Epithelial cell of prostate (primary cell): ENCODE measurements at places on chromosomes 3 and 15.
A peak's percentile ranks its signal among the peaks of the same experiment; 100 is the strongest.

- no peak for DNase-seq
These were observed 130.7 kb downstream of the LPP start for GRCh38 chr3:188284455-188285212.

GRCh38 chr15:57769266-57769665 lies 62.8 kb downstream of the POLR2M start:
- DNase-seq: no peak

DNA sequence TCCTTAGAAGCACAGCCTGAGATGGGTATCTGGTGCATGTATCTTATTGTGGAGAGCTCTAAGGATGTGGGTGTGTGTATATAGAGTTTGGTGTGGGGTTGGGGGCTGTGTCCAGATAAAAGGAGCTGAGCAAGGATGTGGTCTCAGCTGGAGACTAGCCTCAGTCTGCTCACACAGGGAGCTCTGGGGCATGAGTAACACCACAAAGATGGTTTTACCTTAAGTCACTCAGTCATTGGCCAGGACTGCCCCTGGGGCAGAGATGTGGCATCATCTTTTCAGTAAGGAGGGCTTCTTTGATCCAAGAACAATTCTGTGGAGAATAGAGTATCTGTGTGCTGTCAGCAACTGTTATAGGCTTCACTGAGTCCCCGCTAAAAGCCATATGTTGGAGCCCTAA lies 163.4 kb upstream of the NUDT16 start:
- DNase-seq: no peak

DNA sequence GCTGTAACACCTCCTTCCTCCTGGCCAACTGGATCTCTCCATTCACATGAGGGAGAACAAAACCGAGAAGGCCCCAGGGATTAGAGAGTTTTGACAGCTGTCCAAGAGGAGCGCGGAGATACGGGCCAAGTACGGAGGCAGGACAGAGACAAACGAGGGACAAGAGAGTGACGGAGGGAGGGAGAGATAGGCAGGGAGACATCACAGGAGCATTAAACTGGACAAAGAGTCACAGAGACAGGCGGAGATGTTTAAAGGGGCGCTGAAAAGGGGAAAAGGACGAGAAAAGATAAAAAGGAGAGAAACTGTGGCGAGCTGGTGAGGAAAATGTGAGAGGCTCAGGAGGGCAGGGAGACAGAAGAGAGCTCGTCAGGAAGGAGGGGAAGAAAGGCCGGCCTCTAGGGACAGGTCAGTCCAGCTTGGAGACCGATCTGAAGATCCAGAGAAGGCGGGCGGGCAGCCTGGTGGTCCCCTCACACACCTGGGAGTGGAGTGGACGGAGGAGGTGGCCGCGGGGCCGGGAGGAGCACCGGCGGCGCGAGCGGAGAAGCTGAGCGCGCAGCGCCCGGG lies 40.5 kb upstream of the ROPN1 start:
- no peak for DNase-seq

DNA sequence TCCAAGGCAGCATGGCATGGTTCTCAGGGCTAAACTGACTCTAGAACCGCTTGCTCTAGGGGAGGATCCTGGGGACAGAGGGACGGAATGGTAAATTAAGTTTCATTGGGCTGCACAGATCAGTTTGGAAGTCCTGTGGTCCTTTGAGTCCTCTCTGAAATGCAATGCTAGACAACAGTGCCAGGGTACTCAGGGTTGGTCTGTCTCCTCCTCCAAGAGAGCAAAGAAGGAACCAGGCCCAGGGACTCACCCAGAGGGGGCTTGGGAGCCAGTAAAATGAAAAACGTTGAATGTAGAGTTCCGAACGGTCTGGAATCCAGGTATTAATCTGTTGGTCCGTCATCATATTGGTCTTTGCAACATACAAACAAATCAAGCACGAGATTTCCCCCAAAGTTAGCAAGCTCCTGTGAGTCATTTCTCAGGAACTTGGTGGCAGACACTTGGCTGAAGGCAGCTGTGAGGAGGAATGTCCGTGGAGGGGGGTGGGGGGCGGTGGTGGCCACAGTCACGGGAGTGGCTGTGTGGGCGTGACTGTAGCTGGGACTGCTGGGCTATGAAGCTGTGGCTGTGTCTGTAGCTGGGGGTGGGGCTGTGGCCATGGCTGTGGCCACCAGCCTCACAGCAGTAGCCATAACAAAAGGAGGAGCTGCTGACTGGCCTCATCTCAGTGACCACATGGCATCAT lies 361.0 kb downstream of the SHQ1 start:
- DNase-seq: no peak

DNA sequence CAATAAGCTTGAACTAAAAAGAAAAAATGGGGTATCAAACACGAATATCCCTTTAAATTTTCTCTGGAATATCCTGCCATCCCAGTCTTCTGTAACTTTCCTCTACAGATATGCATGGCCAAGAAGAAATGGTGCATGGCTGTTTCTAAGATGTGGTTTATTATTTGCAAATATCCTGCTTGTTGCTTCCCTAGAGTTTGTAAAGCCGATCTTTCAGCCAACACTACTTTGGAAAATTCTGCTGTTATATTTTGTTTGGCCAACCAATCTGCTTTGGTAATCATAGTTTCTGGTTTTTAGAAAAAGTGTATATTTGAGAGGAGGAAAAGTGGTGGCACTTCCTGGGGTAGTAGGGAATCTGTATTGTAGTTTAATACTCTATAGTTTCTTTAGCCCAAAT lies 13.9 kb downstream of the PHLDB2 start:
- no peak for DNase-seq

DNA sequence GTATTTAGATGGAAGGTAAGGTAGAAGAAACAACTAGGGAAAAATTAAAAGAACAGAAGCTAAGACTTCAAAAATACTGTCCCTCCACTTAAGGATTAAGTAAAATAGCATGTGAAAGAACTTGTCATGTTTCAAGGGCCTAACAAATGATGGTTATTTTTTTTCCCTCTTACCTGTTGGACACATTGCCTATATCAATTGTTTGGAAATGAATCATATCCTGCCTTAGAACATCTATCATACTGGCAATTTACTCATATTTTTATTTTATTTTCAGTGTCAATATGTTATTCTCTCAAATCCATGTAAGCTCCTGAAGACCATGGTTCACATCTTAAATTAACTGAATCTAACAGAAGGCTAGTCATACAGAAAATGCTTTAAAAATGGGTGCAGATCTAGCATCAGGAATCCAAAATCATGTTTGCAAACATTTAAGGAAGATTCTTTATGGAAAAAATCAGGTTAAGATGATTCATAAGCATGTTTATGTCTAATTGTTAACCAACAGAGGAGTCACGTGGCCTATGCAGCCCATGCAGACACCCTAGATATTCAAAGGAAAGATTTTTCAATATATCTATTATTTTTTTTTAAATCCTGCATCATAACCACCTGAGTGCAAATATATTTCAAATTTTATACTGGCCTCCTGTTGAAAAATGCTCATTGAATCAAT lies 135.8 kb upstream of the TRIM42 start:
- DNase-seq: no peak

GRCh38 chr3:156764751-156765150 lies 61.4 kb upstream of the LEKR1 start:
- DNase-seq: peak; percentile 58

DNA sequence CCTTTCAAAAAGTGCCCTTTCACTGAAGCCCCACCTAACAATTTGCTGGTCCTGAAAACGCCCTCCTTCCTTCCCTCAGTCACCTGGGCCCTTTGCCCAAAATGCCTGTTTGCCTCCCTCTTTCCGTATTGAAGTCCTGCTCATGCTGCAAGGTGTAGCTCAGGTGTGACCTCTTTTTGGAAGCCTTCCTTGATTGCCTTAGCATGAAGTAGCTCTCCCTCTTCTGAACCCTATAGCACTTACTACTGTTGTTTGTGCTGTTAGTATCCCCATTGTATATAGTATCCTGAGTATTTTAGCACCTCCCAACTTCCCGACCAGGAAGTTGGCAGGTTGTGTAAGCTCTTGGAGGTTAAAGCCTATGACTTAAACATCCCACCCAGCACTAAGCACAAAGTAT lies 1.7 kb downstream of the PLS1 start:
- DNase-seq: no peak

GRCh38 chr3:42635111-42635510 lies 18.4 kb upstream of the ZBTB47 start:
- DNase-seq: no peak

DNA sequence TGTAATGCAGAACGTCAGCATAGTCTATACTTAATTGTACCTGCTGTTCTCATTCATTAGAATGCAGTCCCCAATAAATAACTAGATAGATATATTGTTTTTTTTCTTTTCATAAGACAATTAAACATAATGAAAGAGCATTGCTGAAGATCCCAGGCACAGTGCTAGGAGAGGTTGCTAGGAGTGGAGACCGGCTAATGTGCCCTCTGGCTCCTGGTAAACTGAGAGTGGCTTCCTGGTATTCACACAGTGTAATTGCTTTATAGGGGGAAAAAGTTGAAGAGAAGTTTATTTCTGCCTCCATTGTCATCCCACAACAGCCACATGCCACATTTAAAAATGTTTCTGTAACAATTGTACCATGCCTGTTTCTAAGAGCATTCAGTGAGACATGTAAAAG lies 135.6 kb downstream of the MAP2K5 start:
- no peak for DNase-seq

GRCh38 chr3:152300029-152300731 lies 31.5 kb downstream of the MBNL1 start:
- DNase-seq: no peak

DNA sequence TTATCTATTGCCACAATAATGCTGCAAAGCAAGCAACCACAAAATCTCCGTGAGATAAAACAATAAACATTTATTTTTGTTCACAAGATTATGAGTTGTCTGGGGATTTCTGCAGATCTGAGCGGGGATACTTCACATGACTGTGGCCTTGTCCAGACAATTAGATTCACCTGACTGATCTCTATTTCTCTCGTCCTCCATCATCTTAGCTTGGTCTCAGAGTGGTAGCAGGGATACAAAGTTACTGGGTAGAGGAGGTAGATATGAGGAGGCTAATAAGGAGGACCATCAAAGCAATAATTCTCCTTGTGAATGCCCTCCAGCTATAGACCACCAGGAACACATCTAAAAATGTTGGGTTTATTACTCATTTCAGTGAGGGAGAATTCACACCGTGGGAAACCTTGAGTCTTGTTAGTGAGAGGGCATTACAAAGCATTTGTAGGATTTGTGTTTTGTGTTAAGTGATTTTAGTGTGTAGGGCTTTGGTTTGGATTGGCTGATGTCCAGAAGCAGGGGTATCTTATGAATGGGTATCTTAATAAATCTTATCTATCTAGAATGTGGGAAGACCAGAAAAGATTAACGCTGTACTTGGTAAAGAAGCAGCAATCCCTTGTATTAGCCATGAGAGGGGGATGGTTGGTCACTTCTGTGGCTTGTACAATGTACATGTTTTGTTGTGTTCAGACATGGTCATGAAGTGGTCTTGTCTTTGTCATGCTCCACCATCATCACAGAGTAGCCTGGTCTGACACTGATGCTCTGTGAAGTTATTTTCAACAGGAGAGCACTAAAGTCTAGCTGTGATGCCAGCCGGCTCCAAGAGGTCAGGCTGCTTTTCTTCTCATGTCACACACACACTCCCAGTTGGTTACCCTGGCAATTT lies 287.6 kb upstream of the STT3B start:
- DNase-seq: no peak

GRCh38 chr3:23096041-23096440 lies 107.1 kb upstream of the UBE2E2 start:
- DNase-seq: no peak

GRCh38 chr3:31985831-31986230 lies 4.3 kb downstream of the ZNF860 start:
- DNase-seq: no peak

GRCh38 chr3:169264711-169265110 lies 398.8 kb downstream of the MECOM start:
- DNase-seq: no peak

DNA sequence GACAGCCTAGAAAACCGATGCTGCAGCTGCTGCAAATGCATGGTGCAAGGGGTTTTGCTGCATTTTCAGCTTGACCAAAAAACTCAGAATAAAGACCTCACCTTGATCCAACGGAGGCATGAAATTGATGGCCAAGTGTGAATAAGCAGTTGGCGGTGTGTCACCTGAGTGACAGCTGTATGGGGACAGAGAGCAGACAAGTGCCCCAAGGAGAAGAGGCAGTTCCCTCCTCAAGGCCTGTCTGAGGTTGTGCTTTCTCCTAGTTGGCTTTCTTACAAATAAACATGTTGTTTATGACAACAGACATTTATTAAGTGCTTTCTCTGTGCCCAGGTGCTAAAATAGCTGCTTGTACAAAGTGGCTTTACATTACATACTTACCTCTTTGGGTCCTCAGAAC lies 10.3 kb downstream of the PGPEP1L start:
- DNase-seq: no peak

DNA sequence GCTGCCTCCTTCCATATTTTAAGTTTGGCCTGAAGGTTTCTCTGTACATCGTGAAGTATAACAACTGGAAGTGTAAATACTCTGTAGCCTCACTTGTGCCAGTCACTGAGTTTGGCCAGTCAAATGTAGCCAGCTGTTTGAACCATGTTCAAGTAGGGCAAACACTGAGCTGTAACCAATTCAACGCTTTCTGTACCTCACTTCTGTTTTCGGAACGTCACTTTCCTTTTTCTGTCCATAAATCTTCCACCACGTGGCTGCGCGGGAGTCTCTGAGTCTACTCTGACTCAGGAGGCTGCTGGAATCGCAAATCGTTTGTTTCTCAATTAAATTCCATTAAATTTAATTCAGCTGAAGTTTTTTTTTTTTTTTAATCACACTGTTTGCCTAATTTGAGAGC lies 88.8 kb upstream of the RARB start:
- DNase-seq: no peak

DNA sequence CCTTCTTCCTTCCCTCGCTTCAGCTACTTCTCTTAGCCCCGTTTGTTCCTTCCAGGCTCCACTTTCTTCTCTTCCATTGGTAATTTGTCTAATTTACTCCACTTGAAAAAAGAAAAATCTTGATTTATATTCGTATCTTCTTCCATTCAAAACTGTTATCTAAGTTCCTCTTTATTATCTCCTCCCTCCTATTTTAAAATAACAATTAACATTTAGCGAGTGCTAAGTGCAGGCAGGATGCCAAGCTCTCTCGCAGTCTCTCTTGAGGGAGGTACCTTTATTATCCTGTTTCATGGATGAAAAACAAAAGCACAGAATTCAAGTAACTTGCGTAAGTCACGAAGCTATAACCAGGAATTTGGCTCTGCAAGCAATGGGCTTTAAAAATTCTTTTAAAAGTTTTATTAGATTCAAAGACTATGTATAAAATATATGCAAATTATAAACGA lies 418.9 kb upstream of the NAALADL2 start:
- no peak for DNase-seq

DNA sequence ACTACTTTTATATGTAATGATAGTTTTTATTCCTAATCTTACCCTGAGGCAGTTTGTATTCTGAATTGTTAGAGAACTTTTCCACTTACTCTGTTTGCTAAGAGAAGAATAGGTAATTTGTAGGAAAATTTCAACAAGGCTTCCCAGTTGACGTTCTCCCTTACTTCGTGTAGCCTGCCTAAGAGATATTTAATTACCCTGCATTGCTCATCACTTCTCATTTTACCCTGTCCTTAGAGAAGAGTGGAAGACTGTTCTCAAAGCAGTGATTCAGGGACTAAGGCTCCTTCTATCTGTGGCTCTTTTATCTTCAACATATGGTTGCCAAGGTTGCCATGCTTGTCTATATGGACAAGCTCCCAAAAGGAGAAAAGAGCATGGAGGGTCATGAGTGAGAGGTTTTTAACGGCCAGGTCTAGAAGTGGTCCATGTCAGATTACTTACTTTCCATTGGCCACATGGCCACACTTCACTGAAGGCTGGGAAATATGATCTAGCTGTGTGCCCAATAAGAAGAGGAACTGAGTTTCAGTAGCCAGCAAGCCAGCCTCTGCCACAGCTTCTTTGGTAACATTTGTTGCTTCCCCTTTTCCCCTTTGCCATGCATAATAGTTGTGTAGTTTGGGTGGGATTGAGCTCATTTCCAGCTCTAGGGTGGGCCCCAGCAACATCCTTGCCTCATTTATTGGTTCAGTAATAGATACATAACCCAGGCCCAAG lies 22.1 kb downstream of the PDE8A start:
- no peak for DNase-seq
